ENCODE measurements at places on chromosomes 13 and 19.

- no peak for DNase-seq
Observed at GRCh38 chr13:42803563-42804204, 22.3 kb downstream of the FAM216B start.

DNA sequence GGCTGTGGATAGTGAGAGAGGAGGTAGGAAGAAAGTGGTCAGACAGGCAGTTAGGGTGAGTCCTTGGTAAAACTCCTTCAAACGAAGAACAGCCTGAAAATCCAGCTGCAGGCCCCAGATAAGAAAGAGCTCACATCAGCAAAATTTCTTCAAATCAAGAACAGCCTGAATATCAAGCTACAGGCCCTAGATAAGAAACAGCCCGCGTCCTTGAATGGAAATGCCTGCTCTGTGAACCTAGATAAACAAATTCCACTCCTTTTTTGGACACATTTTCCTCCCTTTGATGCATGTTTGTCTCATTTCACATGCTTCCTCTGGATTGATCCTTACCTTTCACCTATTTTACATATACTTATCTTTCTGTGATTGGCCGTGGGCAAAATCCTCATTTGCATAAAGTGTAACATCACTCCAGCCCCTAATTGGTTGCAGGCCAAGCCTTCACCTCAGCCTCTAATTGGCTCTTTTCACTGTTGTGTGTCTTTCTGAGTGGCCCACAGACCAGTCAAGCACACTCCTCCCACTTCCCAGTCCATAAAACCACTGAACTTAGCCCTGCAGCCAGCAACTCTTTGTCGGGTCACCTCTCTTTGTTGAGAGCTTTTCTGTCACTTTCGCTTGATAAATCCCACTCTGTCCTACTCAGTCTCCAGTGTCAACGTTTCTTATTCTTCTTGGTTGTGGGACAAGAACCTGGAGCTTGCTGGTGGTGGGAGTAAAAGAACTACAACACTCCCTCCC lies 6.0 kb upstream of the SULT2A1 start:
- no peak for DNase-seq

DNA sequence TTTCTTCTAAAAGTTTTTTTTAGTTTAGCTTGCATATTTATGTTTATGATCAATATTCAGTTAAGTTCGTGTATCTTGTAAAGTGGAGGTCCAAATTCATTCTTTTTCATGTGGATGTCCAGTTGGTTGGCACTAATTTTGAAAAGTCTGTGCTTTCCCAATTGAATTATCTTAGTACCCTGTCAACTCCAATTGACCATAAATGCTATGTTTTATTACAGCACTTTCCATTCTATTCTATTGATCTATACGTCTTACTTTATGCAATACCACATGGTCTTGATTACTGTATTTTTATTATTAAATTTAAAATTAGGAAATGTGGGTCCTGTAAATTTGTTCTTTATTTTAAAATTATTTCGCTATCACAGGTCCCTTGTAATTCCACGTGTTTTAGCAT lies 837.6 kb upstream of the SLC10A2 start:
- no peak for DNase-seq

GRCh38 chr13:103178986-103179943 lies 113.0 kb upstream of the SLC10A2 start:
- no peak for DNase-seq

GRCh38 chr13:83100237-83100636 lies 782.0 kb downstream of the SLITRK1 start:
- no peak for DNase-seq

GRCh38 chr19:38745316-38745715 lies 1.0 kb upstream of the CAPN12 start:
- no peak for DNase-seq

- no peak for DNase-seq
Observed at GRCh38 chr13:43879755-43880181, at the start of gene LACC1. LACC1 (plus strand) TSS chr13:43879904; CDS start chr13:43880986, 1,082 bp downstream.
